ENCODE measurements at places on chromosomes 12 and 14.
A peak's percentile ranks its signal among the peaks of the same experiment; 100 is the strongest.

DNA sequence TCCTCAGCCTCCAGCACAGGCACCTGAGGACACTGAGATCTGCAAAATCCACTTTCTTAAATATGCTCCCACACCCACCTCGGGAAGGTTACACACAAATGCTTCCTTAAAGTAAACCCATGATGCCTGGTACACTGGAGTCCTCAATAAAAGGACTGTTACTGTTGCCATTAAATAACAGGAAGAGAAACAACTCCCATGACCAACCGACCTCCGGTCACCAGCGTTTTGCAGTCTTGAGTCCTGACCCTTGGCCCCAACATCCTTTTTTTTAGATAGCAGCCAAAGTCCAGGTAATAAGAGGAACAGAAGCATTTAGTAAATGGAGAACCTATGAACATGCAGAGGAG, 42.4 kb downstream of the ITPK1 start:
- no peak for DNase-seq

- no peak for DNase-seq
Observed at GRCh38 chr12:88035907-88036289, 6.7 kb upstream of the C12orf50 start.

- DNase-seq: no peak
Observed at GRCh38 chr12:124586756-124587155, 19.3 kb upstream of the NCOR2 start.

DNA sequence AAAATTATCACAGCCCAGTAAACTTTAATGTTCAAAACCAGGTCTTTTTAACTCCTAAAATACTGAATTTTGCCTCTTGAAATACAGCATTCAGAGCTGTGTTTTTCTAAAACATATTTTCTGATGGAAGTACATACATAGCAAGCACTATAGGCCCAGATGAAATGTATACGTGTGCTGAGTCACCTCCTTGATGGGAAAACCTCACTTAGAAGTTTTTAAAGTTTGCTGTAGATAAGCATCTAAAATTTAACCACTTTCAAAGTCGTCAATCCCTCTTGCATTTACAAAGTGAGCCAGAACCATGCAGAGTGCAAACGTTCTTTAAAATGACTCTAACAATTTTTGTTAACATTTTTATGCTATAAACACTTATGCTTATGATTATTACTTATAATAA, 618.8 kb downstream of the RPS29 start:
- DNase-seq: no peak

- no peak for DNase-seq
Observed at GRCh38 chr12:59432057-59432456, 163.8 kb upstream of the SLC16A7 start.

DNA sequence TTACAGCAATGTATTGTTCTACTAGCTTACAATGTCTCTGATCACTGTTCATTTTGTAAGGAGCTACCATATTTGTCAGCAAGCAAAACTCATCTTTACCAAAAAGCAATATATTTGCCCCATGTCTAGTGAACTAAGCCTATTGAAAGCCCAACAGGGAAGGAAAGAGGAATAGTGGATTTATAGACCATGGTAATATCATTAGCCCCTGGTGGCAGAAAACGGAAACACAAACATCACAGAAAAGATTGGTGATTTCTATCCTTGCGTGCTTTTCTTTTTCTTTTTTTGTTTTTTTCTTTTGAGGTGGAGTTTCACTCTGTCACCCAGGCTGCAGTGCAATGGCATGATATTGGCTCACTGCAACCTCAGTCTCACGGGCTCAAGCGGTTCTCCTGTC, 1562.4 kb upstream of the TMEM132C start:
- no peak for DNase-seq

- DNase-seq: no peak
Observed at GRCh38 chr12:4159851-4160250, 113.7 kb upstream of the CCND2 start.

GRCh38 chr12:132191715-132192553, 47.7 kb downstream of the NOC4L start:
- DNase-seq: no peak

GRCh38 chr12:27163048-27163715, 80.8 kb upstream of the C12orf71 start:
- DNase-seq: no peak

DNA sequence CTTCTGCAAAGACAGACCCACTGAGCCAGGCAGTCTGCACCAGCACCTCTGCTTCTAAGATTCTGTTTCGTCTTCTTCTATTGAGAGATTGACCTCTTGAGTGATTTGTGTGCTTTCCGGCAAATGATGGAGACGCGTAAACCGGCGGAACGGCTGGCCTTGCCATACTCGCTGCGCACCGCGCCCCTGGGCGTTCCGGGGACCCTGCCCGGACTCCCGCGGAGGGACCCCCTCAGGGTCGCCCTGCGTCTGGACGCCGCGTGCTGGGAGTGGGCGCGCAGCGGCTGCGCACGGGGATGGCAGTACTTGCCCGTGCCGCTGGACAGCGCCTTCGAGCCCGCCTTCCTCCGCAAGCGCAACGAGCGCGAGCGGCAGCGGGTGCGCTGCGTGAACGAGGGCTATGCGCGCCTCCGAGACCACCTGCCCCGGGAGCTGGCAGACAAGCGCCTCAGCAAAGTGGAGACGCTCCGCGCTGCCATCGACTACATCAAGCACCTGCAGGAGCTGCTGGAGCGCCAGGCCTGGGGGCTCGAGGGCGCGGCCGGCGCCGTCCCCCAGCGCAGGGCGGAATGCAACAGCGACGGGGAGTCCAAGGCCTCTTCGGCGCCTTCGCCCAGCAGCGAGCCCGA, 703 bp downstream of the ASCL4 start:
- no peak for DNase-seq

- DNase-seq: peak; percentile 21
Observed at GRCh38 chr12:25241167-25242020, 9.3 kb downstream of the KRAS start.

All from NK-92 treated with Interleukin-12 subunit alpha and Interleukin-12 subunit beta, amount 100 ng/mL, for 24 hours (cell line).